EL (cell line): ENCODE measurements at places on chromosomes 3 and 15.

DNA sequence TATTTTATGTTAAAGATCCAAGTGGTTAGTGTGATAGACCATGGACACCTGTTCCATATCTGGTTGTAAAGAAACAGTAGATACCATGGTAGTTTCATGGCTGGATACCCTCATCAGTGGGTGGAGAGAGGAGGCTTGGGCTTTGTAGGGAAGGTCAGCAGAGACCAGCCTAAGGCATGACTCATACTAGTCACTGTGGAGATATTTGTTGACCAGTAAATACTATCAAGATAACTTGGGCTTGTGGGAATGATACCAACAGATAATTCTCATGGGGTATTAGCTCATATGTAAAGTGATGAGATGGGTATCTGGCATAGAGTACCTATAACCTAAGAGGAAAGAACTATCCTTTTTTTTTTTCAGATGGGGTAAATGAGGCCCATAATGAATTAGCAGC lies 354.5 kb downstream of the CACNA2D3 start:
- no peak for DNase-seq

DNA sequence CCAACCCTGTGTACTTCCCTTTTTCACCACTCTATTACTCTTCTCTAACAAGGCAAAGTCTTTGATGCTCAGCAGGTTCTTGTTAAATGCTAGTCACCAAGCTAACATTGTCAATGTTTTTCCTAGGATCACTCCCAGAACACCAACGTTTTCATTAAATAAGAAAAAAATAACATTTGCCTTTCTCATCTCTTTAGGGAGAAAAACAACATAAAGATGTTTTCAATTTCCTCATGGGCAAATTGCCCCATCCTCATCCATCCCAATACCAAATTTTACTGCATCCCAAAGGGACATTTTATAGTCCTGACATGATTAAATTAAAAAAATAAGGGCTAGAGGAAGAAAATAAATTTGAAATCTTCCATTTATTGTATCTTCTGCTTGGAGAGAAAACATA lies 106.5 kb downstream of the SUCNR1 start:
- DNase-seq: no peak

DNA sequence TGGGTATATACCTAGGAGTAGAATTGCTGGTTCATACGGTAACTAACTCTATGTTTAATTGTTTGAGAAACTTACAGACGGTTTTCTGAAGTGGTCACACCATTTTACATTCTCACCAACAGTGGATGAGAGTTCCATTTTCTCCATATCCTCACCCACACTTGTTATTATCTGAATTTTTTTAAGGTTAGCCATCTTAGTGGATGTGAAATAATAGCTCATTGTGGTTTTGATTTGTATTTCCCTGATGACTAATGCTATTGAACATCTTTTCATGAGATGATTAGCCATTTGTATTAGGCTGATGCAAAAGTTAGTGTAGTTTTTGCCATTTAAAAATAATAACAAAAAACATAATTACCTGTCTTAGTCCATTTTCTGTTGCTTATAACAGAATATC lies 18.6 kb downstream of the CSTA start:
- DNase-seq: peak; percentile 25

DNA sequence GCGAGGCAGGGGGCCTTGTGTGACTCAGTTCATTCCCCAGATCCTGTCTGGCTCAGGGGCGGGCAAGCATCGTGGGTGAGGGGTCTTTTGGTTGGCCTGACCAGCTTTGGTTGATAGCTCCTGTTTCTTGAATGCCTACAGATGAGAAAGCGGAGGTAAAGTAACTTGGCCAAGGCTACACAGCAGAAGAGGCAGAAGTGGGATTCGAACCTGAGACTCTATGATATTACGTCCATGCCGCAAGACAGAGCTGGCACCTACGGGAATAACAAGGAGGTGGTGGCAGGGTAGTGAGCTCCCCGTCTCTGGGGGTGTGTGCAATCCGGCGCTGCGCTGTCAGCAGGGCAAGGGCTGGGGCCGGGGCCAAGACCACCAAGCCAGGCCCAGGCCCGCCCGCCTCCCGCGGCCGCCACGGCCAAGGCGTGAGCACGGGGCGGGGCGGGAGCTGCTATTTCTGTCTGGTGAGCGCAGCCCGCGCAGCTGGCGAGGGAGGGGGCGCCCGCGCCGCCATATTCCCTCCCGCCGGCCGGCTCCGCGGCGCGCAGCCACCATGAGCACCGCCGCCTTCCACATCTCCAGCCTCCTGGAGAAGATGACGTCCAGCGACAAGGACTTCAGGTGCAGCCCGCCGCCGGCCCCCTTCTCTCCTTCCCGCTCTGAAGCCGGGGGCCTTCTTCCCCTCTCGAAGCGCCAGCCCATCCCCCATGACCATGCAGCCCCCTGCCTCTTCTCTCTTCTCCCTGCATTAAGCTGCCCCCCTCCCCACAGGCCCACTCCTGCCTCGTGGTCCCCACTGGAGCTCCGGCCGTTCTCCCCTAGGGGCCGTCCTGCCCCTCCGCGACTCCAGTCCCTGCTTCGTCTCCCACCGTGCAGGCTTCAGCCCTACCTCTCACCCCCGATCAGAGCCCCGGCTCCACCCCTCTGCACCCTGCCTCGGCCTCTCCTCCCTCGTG lies at the start of gene CAND2:
Gene CAND2, plus strand, starts transcription at position 510 of the 953 bp plus-strand sequence. Its CDS starts 41 bp downstream, at position 551.
- DNase-seq: peak; percentile 57

- DNase-seq: no peak
Measured at GRCh38 chr3:28907616-28908015, 373.3 kb upstream of the RBMS3 start.

- peak; percentile 78 for DNase-seq
Measured at GRCh38 chr15:72474912-72475628, 940 bp downstream of the ARIH1 start.

GRCh38 chr15:96344706-96345559 lies 14.4 kb downstream of the NR2F2 start:
- DNase-seq: peak; percentile 19

GRCh38 chr3:43198791-43199644 lies 87.3 kb upstream of the SNRK start:
- DNase-seq: peak; percentile 45

GRCh38 chr3:54180921-54181320 lies 58.6 kb downstream of the CACNA2D3 start:
- no peak for DNase-seq

- peak; percentile 67 for DNase-seq
Measured at GRCh38 chr3:123652342-123652984, 67.6 kb upstream of the HACD2 start.
